Fibroblast of villous mesenchyme (primary cell): ENCODE measurements at places on chromosomes 12 and 14. TPM values are rescaled to one million over a fixed set of nuclear protein-coding genes. Genes with fewer than 3 reads are reported as not detected.
A peak's percentile ranks its signal among the peaks of the same experiment; 100 is the strongest.

- DNase-seq = no peak
Observed at GRCh38 chr12:91204421-91204820, 21.8 kb upstream of the DCN start.

DNA sequence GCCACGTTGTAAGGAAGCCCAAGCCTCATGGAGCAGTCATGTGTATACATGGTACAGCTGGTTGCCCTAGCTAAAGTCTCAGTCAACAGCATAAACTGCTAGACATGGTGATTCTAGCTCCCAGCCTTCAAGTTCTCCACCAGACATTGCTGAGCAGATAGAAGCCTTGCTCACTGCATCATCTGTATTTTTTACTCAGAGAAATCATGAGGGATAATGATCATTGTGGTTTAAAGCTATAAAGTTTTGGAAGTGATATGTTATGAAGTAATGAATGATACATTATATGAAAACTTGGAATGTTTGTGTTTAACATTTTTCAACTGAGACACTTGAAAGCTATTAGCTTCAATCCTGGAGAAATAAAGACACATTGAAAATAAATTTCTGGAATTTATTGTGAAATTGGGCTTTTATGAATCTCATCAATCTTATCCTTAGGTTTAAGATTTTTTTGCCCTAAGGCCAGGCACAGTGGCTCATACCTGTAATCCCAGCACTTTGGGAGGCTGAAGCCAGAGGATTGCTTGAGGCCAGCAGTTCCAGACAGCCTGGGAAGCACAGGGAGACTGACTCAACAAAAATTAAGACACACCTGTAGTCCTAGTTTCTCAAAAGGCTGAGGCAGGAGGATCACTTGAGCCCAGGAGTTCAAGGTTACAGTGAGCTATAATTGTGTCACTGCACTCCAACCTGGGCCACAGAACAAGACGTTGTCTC is 5.6 kb upstream of the NFATC4 start:
- DNase-seq = peak; percentile 30

DNA sequence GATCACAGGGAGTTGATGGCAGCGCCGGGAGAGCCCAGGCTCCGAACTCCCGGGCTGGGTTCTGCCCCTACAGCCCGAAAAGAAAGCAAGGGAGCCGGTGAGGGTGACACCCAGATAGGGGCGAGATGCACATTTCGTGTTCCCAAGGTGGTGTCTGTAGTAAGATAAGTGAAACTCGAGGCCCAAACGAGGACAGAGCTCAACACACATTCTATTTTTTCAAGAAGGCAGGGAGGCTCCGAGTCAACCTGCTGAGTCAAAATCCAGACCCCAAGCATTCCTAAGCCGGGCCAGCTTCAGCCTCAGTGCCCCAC is 24.2 kb upstream of the YY1 start:
- DNase-seq = no peak

DNA sequence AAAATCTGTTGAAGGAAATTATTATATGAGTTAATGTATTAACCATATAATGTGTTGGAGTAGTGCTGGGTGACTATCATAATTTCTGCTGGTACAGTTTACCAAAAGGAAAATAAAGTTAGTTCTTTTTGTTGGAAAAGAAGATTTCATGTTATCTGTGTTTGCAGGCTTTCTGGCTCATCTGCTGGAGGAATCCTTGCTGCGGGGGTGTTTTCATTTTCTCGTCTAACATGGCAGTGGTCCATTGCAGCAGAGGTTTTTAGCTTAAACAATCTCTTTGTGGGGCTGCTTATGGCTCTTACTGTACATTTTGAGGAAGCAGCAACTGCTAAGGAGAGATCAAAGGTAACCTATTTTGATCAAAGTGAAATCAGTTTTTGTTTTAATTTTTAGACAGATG is 24.1 kb downstream of the TMEM260 start:
- DNase-seq = peak; percentile 18

DNA sequence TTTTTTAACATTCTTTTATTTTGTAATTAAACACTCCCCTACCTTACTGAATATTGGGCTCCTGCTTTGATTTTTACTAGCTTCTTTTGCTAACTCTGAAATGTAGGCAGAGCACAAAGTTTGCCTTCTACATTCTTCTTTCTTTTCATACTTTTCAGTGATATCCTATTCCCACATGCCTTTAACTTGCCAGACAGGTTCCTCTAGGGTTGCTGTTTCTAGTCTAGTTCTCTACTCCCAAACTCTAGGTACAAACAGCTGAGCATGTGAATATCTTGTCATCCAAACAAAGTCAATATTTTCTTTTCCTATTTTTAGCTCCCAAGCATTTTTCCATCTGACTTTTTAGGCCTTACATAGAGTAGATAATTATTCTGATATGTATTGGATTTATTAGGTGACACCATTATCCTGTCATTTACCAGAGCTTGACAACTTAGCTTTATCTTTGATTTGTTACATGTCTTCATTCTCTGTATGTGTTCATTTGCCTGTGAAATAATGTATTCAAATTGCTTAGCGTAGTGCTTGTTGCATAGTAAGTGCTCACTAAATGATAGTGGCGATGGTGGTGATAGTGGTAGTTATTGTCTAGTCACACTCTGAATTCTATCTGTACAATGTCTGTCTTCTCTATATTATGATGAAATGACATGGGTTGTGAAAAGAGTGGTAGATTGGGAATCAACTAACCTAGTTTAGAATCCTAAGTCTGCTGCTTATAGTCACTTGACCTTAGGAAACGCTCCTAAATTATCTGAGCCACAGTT is 73.6 kb upstream of the DNM1L start:
- DNase-seq = no peak

DNA sequence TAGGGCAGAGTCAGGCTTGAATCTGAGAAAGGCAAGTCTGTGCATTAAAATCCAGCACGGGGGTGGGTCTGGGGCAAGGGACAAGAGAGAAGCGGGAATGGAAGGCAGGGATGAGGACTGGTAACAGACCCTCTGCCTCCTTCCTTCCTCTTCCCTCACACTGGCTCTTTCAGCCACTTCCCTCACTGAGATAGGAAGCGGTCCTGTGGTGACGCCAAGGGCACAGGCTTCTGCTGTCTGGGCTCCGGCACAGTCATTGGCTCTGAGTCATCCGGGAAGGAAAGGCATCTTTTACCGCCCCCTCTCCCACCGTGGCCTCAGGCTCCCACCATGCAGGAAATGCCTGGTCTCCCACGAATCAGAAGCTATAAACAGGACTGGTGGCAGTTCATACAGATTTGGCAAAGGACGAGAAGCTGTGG is 70.2 kb downstream of the ETV6 start:
- peak; percentile 92 for DNase-seq

DNA sequence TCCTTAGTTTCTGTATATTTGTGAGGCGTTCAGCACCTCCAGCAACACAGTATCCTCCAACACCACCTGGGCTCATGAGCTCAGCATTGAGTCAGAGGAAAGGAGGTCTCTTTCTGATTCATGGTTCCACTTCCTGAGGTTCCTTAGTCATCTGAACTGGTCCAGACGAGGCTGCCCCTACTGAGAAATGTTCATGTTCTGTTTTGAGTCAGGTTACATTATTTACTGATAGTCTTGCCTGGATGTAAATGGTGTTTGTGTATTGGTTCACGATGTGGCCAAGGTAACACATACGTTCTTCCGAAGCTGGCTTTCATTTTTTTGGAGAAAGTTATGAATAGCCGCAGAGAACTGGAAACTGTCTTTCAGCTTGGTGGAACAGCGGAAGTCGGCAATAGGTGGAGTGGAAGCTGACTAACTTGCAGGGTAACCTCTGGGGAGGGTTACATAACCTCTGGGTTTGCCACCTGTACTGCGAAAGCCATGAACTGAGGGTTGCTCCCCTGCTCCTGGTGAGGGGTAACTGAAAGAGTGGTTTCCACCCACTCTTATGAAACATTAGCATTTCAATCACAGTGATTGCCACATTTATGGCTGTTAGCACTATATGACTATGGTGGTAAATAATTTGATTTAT is 42.2 kb upstream of the MANSC4 start:
- peak; percentile 38 for DNase-seq

- DNase-seq = no peak
Observed at GRCh38 chr14:57656853-57657252, 163.2 kb upstream of the CCDC198 start.

GRCh38 chr14:37172024-37172869 is at the start of gene SLC25A21:
SLC25A21 (minus strand) TSS chr14:37172606.
- peak; percentile 68 for DNase-seq

GRCh38 chr12:47032644-47033043 is 46.8 kb upstream of the PCED1B start:
- peak; percentile 76 for DNase-seq

- DNase-seq = no peak
Observed at GRCh38 chr12:71124835-71125460, 32.9 kb downstream of the TSPAN8 start.

DNA sequence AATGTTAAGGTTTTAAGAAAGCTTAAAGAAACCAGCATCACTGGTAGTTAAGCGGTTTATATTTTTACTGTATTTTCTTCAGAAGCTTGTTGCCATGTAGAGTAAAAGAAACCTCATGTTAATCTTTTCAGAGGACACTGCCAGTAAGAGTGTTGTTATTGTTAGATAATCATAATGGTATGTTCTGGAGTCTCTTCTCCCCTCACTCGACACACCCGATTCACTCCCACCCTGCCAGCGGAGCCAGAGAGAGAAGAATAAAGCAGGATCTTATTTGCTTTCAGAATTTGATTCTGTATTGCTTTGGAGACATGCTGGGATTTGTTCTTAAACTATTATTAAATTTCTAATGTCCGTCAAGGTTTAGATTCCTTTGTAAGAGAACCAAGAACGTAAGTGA is 113.7 kb downstream of the SAMD4A start:
- DNase-seq = no peak

DNA sequence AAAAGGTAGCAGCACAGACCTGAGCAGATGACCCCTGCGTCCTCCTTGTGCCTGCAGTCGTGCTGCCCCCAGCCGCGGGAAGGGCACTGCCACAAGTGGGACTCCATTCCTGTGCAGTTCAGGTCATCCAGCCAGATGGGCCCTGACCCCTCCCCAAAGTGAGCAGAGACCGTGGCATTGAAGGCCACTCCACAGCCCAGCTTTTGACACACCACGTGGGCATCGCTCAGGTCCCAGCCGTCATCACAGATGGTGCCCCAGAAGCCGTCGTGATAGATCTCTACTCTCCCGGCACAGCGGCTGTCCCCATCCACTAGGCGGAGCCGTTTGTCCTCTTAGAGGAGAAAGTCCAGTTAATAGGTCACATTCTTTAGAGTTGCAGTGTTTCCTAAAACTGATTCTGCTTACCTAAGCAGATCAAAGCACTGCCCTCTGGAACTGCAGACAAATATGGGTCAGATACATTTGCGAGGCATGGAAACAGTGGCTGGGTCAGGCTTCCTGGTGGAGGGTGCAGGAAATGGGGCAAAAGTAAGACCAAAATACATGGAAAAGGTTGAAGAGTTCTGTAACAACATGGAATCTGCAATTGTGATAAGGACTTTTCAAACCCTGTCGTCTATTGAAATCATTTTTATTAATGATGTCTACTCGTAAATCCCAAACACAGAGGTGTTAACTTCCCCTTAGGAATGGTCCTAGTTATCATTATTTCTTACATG is 69.4 kb downstream of the CD163L1 start:
- DNase-seq = peak; percentile 39

- no peak for DNase-seq
Observed at GRCh38 chr14:105850853-105851581, 324.6 kb downstream of the TMEM121 start.

DNA sequence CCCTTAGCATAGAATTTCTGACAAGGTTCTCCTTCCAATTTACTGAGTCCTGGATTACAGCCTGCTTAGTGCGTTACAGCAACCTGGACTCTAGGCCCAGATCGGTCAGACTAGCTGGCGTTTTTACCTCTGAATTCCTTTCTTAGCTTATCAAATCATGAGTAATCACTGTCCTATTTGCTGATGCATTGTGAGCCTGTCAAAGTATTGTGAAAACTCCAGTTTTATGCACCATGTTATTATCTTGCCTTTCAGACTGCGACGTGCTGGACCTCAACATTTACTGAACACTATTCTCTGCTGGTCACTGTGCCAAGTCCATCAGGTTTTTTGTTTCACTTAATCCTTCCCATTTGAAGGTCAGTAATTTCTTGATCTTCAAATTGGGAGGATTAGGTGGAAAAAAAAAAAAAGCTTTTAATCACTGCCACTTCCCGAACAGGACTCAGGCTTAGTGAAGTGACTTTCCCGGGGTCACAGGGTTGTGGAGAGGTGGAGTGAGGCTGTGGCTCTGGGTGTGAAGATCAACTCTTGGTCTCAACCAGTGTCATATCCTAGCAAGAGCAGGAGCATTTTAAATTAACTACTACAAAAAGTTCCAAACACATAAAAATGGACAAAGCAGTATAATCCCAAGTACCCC is 31.2 kb downstream of the FBXO21 start:
- no peak for DNase-seq

- DNase-seq = no peak
Observed at GRCh38 chr12:2561367-2561766, 233.4 kb upstream of the FKBP4 start.

GRCh38 chr14:56554301-56554700 is 25.3 kb upstream of the TMEM260 start:
- no peak for DNase-seq

- DNase-seq = no peak
Observed at GRCh38 chr12:107431942-107432341, 253.7 kb upstream of the PWP1 start.

GRCh38 chr12:92619026-92619425 is 83.8 kb upstream of the PLEKHG7 start:
- DNase-seq = no peak

GRCh38 chr14:98798099-98798498 is 473.9 kb downstream of the BCL11B start:
- no peak for DNase-seq

DNA sequence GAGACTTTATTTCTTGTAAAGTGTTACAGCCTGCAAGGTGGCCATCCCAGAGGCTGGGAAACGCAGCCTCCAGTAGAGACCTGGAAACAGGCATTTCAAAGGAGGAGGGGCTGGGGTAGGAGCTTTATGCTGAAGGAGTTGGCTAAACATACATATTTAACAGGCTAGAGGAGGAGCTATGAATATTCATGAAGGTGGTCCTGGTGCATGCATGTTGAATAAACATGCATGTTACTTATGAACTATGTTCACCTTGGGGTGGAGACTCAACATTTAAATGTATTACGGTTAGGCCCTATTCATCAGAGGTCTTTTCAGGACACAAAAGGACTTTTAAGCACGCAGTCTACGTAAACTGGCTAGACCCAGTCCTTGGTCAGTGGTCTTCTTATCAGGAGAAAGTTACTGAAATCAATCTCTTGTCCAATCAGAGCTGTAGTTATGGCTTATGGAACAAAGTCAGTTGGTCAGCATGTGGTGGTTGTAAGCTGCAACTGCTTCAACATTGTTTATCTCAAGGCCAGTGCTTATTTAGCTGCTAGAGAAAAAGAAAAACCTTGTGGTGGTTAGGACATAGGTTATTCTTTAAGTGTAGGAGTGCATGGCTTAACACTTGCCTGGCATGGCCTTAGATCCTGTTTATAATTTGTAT is 11.4 kb upstream of the ARF6 start:
- DNase-seq = peak; percentile 90

GRCh38 chr14:32702562-32702961 is 236.1 kb upstream of the NPAS3 start:
- no peak for DNase-seq

GRCh38 chr14:65821224-65821753 is 408.8 kb downstream of the FUT8 start:
- no peak for DNase-seq

Gene AKAP5
- 1.9 and 3.0 TPM in 2 replicates for total RNA-seq

Gene GPR162
- 2.6 and 3.0 TPM in 2 replicates for total RNA-seq

Gene DLGAP5
- total RNA-seq = 17.4 and 35.0 TPM in 2 replicates
